Heart right ventricle (tissue), 16 donors: ENCODE measurements at places on chromosomes 11 and 22.

DNA sequence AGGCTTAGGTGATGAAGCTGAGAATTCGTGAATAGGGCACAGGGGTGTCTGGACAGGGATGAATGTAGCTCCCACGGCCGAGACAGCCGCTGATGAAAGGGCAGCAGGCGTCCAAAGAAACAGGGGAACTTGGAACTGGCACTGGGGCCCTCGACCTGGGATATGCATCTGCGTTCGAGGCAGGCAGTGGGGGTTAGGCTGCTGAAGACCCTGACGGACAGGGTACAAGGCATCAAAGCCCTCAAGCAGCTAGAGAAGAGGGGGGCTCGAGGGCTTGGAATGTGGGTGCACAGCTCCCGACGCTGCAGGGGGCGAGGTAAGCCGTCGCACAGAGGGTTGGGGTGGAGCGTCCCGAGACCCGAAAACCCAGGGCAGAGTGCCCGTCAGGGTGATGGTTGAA, 6.9 kb upstream of the SYT8 start:
- no peak for DNase-seq

- peak; percentile 7 for DNase-seq
Observed at GRCh38 chr22:39967996-39968972, 8.1 kb downstream of the TMA7B start.

DNA sequence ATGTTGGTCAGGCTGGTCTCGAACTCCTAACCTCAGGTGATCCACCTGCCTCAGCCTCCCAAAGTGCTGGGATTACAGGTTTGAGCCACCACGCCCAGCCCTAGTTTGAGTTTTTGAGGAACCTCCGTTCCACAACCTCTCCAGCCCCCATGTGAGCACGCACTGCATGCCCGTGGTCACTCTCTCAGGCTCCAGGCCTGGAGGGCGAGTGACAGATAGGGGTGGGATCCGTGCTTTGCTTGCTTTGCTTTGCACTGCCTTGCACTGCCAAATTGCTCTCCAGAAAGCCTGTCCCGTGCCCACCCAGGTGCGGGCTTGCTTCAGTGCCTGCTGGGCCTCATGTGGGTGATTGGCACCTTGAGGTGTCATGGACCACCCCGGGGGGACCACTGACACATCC, 29.9 kb downstream of the FGF4 start:
- no peak for DNase-seq

DNA sequence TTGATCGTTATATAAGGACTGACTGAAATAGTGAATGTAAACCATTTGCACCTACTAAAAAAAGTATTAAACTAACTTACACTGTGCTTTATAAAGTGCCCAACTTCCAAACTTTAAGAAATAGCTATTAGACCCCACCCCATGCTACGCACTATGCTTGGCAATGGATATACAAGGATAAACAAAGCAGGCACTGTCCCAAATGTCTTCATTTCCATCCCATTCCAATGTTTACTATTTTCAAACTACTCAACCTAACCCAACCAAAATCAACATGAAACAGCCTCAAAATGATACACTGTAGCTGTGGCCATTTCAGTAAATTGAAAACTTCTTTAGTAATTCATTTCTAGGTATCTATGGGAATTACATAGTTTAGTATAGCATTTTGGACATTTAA, 12.5 kb downstream of the PHF21A start:
- DNase-seq = no peak

DNA sequence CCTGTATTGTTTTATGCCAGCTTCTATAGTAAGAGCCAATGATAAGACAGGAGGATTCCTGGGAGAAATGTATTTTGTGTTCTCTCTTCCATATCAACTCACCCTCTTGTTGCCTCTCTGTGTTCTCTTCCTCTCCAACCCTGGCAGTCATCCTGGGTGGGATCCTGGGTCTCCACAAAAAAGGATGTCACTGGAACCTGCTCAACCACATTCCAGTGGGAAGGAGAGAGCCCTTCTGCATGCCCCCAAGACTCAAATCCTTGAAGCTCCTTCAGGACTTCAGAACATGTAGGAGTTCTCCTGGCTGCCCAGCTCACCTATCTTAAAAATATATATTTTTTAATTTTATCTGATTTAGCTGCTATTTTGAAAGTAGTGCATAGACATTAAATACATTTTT, 26.1 kb downstream of the APOL6 start:
- no peak for DNase-seq

DNA sequence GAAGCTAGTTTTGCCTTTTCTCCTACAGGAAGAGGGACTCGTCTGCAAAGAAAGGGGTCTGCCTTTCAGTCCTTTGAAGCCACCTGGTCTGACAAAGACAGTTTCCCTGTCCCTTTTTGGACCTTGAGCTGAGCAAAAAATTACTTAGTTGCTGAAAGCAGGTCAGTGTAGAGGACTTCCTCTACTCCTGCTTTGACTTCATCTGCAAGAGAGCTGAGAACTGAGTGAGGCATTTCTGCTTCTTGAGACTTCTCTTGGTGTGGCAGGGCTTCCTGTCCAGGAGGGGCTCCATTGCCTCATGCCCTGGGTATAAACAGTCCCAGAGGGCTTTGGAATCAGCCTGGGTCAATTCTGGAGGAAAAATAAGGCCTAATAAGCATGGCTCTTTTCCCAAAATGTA, 73.1 kb downstream of the ZNRF3 start:
- DNase-seq = no peak

GRCh38 chr11:2574043-2574552, 125.7 kb downstream of the KCNQ1OT1 start:
- no peak for DNase-seq

GRCh38 chr11:83007909-83008580, 63.7 kb downstream of the RAB30 start:
- peak; percentile 70 for DNase-seq

GRCh38 chr11:129935723-129936122, 40.3 kb upstream of the NFRKB start:
- DNase-seq = no peak

- no peak for DNase-seq
Observed at GRCh38 chr11:115439969-115440540, 64.2 kb downstream of the CADM1 start.

DNA sequence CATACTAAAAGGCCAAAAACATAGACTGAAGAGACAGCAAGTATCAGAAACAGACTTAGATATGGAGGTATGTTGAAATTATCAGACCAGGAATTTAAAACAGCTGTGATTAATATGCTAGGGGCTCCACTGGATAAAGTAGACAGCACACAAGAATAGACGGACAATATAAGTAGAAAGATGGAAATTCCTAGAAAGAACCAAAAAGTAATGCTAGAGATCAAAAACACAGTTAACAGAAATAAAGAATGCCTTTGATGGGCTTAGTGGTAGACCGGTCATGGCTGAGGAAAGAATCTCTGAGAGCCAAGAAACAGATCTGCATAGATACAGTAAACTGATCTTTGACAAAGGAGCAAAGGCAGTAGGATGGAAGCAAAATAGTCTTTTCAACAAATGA, 250.2 kb downstream of the SWAP70 start:
- DNase-seq = no peak

DNA sequence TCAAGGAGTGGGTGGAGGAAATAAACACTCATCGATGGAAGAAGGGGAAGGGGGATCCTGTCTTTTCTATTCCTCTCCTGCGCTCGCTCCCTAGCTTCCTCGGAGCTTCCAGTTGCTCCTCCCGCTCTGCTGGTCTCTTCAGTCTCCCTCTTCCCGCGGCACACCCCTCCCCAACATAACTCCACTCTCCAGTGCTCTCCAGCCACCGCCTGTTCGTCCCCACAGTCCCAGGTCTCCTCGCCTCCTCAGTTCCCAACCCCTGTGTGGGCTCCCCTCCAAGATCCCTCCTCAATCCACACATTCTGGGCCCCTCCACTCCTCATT, 438 bp downstream of the ZW10 start:
- no peak for DNase-seq

- DNase-seq = no peak
Observed at GRCh38 chr22:49365191-49365837, 462.4 kb downstream of the BRD1 start.

- no peak for DNase-seq
Observed at GRCh38 chr11:72124046-72124445, 11.5 kb upstream of the FOLR3 start.

DNA sequence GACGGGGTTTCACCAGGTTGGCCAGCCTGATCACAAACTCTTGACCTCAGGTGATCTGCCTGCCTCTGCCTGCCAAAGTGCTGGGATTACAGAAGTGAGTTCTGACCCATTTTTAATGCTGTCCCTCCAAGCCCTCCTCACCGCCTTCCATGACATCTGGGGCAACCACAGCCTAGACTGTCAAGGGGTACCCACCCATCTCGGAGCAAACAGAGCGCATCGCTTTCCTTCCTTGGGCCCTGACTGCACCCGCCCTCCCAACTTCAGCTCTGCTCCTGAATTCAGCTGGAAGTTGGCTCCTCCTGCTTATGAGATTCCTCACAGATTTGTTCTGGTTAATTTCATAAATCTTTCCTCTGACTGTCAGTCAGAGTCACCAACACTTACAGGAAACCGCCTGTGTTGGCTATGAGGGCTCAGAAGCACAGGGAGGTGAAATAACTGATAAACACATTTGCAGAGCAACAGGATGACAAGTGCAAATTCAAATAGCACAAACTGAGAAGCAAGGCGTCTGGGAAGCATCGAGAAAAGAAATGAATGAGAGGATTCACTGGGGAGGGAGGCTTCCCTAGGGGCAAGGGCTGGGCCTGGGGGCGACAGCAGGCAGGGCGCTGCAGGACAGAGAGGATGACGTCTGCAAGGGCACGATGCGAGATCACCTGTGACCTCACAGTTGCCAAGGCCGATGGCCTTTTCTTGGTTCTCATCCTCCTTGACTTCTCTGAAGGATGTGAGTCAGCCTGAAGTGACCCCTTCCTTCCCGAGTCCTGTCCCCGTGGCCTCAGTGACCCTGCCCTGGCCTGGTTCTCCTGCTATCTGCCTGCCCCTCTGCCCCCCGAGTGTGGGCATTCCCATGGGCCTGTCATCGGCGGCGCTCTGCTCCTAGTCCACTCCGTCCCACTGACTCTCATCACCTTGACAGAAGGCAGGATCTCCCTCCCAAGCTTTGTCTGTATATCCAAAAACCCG, 6.1 kb downstream of the IFT27 start:
- DNase-seq = no peak

- DNase-seq = no peak
Observed at GRCh38 chr11:94623120-94623735, 56.1 kb downstream of the PIWIL4 start.

DNA sequence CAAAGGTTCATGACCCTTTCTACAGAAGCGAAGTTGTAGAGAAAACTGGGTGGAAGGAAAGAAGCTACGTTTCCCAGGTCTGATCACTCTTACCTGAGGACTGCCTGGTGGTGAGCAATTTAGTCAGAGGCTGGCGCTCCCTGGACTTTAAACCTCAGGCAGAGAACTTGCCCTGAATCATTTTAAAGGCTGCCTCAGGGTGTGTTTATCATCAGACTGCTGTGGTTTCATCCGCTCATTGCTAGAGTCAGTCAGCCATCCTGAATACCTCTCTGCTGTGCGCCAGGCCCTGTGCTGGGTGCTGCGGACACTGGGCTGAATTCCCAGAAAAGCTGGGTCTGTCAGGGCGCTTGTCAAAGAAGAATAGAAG, 2.7 kb downstream of the DTX4 start:
- DNase-seq = no peak

DNA sequence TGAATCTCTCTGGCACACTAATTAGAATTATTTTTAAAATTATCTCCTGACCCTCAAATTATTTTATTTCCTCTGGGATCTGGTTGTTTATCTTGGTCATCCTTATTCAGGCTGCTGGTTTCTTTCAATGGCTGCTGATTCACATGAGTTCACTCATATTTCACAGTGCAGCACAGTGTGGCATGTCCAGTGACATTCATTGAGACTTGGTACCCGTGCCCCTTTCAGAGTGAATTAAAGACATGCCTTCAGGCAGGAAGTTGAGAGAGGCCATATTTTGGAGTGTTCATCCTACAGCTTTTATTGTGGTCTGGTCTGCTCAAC, 13.5 kb downstream of the DCPS start:
- DNase-seq = no peak

DNA sequence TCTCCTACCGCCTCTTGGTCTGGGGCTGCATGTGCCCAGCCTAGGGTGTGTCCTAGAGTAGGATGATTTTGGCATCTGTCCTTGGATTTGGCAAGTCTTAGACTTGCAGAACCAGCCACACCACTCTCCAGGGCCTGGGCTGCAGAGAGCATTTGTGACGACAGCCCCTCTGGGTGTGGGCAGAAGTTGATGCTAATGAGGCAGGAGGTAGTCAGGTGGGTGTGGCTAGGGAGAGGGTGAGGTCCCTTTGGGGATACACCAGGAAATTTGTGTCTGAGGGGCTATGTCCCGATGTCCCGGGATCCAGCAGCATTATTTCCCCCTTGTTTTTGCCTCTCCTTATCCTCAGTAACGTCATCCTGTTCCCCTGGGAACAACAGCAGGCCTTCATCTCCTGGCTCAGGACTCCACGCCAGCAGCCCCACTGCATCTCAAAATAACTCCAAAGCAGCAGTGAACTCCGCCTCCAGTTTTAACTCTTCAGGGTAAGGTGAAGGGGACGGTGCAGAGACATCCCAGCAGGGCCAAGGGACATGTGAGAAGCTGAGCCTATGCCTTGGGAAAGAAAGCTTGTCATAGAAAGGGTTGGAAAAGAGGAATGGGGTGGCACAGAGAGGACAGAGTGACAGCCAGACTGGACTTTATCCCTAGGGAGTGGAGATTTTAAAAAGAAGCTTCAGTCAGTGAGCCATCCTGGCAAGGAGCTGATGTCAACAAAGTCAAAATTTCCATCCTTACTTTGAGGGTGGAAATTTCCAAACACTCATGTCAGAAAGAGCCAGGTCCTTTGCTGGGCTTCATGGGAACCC, 8.0 kb upstream of the TLCD5 start:
- peak; percentile 57 for DNase-seq

GRCh38 chr22:25482868-25483639, 81.4 kb upstream of the GRK3 start:
- DNase-seq = no peak

DNA sequence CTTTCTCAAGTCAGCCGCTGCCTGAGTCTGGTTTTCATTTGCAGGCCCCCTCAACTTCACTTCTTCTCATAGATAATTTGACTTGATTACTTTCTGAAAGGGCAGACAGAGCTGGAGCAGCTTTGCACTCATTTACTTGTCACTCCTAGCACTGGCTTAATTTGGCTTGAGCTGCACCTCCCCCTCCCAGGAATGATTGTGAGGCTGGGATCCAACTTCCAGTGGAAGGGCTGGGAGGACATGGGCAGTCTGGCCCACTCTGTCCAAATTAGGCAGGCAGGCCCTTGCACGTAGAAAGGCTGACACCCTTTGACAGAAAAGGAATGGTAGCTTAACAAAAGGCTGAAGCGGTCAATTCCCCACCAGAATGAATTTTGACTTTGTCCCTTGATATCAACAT, 453.9 kb downstream of the ETS1 start:
- DNase-seq = no peak

- no peak for DNase-seq
Observed at GRCh38 chr11:107598225-107599139, 7.5 kb downstream of the ELMOD1 start.

- no peak for DNase-seq
Observed at GRCh38 chr11:125063429-125064043, 431 bp downstream of the SLC37A2 start.
